Liver (tissue), 10 donors: ENCODE measurements at places on chromosomes 12 and 14.

DNA sequence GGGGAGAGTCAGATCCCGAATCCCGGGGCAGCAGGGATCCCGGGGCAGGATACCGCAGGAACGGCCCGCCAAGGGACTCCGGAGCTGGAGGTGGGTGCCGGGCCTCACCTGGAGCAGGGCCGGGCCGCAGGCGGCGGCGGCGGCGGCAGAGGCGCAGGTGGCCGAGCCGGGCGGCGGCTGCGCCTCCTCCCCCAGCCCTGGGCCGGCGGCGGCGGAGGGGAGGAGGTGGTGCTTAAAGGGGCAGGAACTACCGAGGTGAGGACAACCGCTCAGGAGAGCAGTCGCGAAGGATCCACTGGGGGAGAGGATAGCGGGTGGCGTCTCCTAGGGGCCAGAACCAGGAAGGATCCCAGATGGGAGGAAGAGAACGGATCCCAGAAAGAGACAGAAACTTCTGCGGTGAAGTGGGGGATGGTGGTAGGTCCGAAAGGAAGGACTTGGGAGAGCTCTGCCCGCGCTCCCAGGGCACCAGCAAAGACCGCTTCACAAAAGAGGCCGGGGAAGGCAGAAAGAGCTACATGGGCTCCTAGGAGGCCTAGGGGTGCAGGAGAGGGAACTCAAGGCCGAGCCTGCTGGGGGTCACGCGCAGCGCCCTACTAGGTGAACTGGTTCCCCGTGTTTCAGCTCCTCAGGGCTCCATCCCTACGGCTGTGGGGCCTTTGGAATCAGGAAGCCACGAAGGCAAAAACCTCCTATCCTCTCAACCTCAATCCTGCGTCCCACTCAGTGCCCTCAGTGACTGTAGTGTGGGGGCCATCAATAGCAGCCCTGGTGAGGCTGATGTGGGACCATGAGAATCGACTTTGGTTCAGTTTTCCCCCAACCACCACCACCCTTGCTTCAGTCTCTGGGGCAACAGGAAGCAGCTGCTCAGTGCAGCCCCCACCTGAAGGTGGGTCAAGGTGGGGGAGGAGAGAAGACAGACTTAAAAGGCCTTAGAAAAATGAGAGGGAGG, 5.0 kb upstream of the BAZ2A start:
- peak; percentile 75 for DNase-seq

DNA sequence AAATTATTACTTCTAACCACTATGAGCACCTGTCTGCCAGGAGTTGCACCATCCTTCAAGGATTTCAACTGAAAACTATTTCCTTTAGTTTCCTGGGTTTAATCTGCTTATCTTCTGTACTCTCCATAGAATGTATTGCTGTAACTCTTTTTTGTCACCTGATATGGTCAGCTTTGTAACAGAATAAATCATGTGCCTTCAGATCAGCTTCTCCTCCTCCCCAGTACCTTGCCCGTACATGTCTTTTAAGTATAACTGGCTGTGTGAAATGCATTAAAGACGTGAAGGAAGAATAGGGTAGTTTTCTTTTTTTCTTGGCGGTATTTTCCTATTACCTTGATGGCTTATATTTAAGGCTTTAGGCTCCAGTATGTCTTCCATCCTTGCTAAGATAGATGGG, 200.3 kb upstream of the NAV3 start:
- DNase-seq: no peak

- no peak for DNase-seq
Observed at GRCh38 chr14:74630881-74631690, 19.0 kb upstream of the LTBP2 start.

- DNase-seq: no peak
Observed at GRCh38 chr14:68809524-68809923, 16.7 kb upstream of the ZFP36L1 start.

DNA sequence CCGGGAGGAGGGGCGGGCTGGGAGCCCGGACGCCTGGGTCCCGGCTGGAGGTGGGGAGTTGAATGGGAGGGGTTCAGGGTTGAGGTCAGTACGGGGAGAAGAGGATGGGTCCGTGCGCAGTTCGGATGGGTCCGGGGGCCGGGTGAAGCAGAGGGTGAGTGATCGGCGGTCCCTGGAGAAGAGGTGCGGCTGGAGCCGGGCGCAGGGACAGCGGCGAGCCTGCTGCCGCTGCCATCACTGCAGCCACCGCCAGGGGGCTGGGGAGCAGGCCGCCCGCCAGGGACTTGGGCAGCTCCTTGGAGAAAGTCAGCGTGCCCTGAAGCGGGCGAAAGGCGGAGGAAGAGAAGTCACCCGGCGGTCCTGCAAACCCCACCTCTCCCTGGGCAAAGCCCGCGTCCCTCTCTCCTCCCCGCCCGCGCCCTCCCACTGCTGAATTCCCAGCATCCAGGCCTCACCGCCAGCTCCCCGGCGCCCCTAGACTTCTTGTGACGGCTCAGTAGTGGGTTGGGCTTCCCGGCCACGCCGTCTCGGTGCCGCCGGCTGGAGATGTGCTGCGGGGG, 6.0 kb upstream of the GPR84 start:
- peak; percentile 80 for DNase-seq

- no peak for DNase-seq
Observed at GRCh38 chr12:33634544-33634943, 194.9 kb upstream of the SYT10 start.

DNA sequence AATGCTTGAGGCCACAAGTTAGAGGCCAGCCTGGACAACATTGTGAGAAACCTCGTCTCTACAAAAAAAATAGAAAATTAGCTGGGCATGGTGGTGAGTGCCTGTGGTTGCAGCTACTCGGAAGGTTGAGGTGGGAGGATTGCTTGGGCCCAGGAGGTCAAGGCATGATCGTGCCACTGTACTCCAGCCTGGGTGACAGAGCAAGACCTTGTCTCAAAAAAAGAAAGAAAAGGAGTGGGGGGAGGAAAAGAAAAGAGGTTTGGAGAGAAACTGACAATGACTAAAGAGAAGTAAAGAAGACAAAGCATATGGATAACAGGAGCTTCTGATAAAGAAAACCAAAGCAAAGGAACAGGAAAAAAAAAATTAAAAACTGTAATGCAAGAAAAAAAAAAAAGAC, 37.4 kb upstream of the SELPLG start:
- DNase-seq: no peak

DNA sequence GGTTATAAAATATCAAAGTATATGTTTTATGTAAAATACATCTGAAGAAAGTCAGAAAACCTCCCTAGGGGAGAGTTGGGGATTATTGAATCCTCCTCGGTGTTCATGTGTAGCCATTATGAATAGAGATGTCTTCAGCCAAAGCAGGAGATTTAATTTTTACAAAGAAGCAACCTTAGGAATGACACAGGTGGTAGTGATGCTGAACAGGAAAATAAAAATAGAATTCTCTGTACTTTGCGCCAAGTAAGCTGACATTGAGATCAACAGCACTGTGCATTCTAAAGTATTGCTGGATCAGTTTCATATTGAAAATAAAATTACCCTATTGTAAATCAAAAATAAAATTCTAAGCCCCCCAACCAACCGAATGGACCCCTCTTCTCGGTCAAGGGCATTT, 132.8 kb upstream of the TRHDE start:
- DNase-seq: no peak

- DNase-seq: no peak
Observed at GRCh38 chr12:123595729-123596128, 6.2 kb upstream of the DDX55 start.

DNA sequence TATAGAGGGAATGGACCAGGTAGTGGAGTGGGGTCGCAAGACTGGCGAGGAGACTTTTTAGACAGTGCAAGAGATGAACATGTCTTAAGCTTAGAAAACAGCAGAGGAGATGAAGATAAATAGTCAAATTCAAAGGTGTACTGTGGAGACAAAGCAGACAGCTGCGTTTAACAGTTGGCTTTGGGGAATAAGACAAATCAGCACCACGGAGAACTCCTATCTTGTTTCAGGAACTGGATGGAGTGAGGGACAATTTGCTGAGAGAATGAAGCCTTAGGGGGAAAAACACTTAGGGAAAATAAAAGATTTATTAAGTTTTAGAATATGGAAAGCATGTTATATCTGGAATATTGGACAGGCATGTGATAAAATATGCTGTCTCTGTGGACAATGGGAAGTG, 458.8 kb downstream of the GLT1D1 start:
- no peak for DNase-seq

DNA sequence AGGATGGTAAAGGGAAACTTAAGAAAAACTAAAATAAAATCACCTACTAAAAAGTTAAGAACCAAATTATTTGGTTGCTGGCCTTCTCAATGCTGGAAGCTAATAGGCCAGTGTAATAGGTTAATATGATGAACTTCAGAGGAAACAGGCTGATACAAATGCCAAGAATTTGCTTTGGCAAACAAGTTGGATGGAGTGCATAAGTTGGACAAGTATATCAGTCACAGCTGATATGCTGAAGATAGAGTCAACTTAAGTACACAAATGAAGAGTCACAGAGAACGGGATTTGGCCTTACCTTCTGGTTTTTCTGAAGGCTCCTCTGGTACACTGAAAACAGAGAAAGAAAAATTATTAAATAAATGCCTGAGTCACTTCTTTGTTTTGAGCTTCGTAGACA, 48.2 kb downstream of the ZFYVE26 start:
- DNase-seq: no peak

GRCh38 chr14:22630486-22630885, 13.7 kb downstream of the OR6J1 start:
- DNase-seq: no peak

GRCh38 chr12:87779858-87780498, 249.2 kb downstream of the C12orf50 start:
- no peak for DNase-seq

- DNase-seq: no peak
Observed at GRCh38 chr12:5204271-5204670, 160.6 kb downstream of the KCNA5 start.

DNA sequence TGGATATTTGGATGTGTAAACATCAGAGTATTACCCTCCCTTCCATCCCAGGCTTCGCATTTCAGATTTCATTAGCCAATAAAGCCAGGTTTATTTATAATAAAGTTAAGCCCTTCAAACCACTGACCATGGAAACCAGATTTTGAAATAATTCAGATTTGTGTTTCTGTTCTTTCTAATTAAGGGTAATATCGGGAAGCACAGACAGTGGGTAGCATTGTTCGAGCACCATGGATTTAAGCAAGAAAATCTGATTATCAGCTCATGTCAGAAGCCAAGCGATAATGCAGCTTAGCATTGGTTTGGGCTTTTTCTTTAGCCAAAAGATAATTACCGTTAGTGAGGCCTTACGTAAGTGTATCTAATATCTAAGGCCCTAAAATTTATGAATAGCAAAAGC, 116.1 kb downstream of the C12orf42 start:
- no peak for DNase-seq

- DNase-seq: no peak
Observed at GRCh38 chr12:100324498-100324897, 32.4 kb upstream of the SLC17A8 start.

- DNase-seq: no peak
Observed at GRCh38 chr12:68102163-68102562, 57.4 kb downstream of the IFNG start.

DNA sequence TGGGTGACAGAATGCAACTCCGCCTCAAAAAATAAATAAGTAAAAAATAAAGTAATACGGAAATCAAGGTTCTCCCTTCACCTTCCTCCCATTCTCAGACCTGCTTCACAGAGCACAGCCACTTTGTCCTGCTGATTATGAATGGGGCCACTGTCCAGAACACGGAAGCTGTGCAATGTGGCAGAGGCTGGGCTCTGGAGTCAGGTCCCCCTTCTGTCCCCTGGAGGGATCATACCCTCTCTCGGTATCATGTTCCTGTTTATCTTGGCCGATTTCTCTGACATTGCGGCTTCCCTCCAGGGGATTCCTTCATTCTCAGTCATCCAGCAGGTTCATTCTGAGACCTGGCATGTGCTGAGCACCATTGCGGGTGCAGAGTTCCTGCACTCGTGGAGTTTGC, 11.3 kb downstream of the PPP2R5C start:
- no peak for DNase-seq

GRCh38 chr14:104717646-104718045, 6.4 kb upstream of the ADSS1 start:
- no peak for DNase-seq

DNA sequence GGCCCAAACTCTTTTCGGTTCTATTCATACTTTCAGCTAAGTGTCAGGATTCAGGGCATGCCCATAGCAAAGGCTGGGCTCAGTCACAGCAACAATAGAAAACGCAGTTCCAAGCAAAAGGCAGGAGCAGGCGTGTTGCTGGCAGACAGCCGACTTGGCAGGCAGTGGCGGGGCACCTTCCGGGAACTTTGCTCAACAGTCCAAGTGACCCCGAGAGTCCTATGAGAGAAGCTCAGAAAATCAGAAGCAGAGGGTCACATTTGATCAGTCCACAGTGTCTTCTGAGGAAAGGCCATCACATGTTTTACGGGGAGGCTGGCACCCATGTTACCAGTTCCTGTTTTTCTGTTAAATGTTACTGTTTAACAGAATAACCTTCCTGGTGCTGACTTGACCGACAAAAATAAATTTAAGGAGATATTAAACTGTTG, 115.0 kb downstream of the DACT1 start:
- DNase-seq: peak; percentile 64

- no peak for DNase-seq
Observed at GRCh38 chr14:89635615-89636014, 218.6 kb upstream of the FOXN3 start.

GRCh38 chr14:87045956-87046355, 947.0 kb downstream of the GALC start:
- DNase-seq: no peak

DNA sequence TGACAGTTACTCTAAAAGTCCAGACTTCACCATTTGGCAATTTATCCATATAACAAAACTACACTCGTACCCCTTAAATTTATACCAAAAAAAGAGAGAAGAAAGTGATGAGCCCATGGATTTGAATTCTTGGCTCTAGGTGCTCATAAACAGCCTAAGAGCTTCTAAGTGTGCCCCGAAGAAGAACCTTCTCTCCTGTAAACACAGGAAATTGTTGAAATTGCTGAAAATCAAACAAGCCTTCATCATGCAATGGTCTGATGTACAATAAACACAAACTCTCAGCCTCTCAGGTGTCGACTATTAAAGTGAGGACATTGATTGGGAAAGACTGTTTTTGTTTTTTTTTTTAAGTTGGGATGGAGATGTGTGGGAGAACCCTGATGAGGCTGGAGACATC, 21.8 kb downstream of the PDE6H start:
- no peak for DNase-seq

GRCh38 chr14:99862136-99862535, 68.9 kb downstream of the EML1 start:
- no peak for DNase-seq

DNA sequence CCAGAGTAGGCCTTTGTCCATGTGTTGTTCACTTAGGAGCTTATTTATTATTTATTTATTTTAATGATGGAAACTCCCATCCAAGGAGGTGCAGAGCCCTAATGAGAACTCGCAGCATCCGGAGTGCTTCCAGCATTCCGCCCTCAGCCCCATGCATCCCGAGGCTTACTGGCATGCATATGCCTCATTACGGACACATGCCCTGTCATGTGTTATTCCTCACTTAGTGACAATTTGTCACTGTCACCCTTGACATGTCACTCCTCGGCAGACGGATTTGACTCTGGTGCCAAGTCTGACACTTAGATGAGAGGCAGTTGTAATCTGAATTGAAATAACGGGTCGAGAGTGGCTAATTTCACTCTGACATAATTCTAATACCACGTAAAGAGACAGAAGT, 132.8 kb downstream of the VRK1 start:
- DNase-seq: no peak

GRCh38 chr12:22348208-22348607, 13.7 kb upstream of the ST8SIA1 start:
- no peak for DNase-seq
